NCI-H1417 treated with DMSO at 0.1 percent for 48 hours (cell line): ENCODE measurements at places on chromosomes 1 and 21.

DNA sequence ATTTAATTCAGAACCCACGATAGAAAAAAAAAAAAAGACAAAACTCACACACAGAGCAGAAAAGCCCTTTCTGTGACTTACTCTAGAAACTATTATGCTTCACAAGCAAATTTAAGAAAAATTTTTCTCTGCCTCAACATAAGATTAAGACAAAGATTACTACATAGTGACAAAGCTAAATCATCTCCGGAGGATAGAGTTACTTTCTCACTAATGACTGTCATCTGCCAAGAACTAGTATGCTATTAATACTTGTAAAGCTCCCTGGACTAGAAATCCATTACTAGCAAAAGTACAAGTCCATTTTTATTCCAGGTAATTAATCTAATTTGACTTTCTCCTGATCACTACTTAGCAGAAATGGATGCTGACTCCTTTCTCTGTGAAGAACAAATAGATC, 25.9 kb downstream of the GREM2 start:
- DNase-seq: no peak

DNA sequence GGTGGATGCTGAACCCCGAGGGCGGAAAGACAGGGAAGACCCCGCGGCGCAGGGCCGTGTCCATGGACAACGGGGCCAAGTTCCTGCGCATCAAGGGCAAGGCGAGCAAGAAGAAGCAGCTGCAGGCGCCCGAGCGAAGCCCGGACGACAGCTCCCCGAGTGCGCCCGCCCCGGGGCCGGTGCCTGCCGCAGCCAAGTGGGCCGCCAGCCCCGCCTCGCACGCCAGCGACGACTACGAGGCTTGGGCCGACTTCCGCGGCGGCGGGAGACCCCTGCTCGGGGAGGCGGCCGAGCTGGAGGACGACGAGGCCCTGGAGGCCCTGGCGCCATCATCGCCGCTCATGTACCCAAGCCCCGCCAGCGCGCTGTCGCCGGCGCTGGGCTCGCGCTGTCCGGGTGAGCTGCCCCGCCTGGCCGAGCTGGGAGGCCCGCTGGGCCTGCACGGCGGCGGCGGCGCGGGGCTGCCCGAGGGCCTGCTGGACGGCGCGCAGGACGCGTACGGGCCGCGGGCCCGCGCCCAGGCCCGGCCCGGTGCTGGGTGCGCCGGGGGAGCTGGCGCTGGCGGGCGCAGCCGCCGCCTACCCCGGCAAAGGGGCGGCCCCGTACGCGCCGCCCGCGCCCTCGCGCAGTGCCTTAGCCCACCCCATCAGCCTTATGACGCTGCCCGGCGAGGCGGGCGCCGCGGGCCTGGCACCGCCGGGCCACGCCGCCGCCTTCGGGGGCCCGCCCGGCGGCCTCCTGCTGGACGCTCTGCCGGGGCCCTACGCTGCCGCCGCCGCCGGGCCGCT, 20.7 kb downstream of the FOXO6 start:
- no peak for DNase-seq

GRCh38 chr1:243956450-243956849, 94.6 kb upstream of the ZBTB18 start:
- no peak for DNase-seq

GRCh38 chr1:205416322-205416721, 5.5 kb downstream of the LEMD1 start:
- no peak for DNase-seq

- no peak for DNase-seq
Measured at GRCh38 chr1:30719406-30720270, 3.7 kb downstream of the MATN1 start.
